ENCODE measurements at places on chromosomes 4 and X. TPM values are rescaled to one million over a fixed set of nuclear protein-coding genes. Genes with fewer than 3 reads are reported as not detected.

Gene ESX1
- not detected for total RNA-seq

Gene SLC38A5
- 3.7 TPM for total RNA-seq

Gene VMA21
- 30.7 TPM for total RNA-seq

DNA sequence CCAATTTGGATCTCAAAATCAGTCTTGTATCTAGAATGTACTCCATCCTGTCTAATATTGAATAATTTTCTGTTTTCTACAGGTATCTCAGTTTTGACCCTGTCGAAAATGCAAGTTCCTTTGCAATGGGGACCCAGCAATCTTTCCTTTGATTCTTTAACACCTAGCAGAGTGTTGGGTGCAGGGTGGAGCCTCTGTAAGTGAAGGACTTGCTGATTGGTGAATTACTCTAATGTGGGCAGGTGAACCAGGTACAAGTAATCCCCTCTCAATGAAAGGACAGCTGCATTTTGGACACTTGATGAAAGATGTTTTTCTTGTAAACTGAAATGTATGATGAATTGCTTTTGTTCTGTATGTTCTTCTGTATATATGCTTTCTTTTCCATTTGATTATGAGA is 54.9 kb downstream of the NWD2 start:
- DNase-seq: no peak

GRCh38 chr4:139969635-139970266 is 184.2 kb downstream of the MAML3 start:
- DNase-seq: no peak

- no peak for DNase-seq
Observed at GRCh38 chrX:123230798-123231197, 46.7 kb downstream of the GRIA3 start.

- no peak for DNase-seq
Observed at GRCh38 chr4:30056016-30056766, 664.0 kb upstream of the PCDH7 start.

DNA sequence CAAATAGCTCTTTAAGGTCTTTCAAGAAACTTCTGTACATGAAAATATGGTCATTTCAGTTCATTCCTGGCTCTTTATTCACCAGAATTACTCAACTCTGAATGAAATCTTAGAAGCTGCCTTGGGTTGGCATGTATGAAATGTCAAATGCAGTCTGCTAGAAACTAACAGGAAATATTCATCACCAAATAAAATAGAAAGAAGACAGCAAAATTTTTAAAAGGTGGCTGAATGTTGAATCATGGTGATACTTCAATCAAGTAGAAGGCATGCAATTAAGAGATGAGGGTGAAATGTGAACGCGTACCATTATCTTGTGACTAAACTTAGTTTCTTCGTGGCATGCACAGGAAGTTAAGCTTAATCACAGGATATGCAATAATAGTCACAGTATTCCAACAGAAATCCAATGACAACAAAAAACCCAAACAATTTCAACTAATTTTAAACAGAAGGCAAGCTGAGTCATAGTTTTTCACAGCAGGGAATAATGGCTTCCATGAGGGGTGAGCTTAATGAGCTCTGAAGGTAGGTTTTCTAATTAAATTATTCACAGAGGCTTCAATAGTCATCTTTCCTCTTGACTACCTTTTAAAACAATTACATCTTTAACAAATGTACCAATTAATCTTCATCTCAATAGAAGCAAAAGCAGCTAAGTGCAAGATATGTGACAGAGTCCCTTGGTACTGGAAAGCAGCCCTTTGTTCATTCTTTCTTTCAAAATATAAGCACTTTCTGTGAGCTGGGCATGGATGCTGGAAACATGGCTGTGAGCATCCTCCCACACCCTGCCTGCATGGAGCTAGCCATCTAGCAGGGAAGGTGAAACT is 44.5 kb downstream of the SCFD2 start:
- DNase-seq: no peak

DNA sequence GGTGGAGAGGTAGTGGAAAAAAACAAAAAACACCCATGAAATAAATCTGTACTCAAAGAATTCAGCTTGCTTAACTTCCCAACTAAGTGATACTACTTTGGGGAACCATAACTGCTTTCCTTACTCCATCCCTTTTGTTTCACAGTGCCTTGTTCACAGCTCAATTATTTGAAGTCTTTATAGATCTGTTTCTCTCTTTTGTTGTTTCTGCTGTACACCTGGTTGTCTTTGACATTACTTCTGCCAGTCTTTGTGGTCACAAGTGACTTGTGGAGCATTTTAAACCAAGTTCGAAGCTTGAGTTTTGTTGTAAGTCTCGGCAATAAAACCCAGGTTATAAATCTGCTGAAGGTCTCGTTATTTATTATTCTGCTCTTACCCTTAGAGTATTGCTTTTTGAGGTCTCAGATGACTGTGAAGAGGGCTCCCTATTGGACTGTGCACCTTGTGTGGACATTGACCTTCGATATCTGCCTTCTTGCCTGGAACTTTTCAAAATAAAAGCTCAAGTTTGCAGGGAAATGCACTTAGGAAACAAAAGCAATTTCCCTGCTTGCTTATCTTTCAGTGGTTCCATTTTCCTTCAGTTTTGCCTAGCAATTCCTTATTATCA is 59.8 kb downstream of the ANK2 start:
- no peak for DNase-seq

- DNase-seq: no peak
Observed at GRCh38 chr4:124067046-124067445, 645.5 kb downstream of the ANKRD50 start.

DNA sequence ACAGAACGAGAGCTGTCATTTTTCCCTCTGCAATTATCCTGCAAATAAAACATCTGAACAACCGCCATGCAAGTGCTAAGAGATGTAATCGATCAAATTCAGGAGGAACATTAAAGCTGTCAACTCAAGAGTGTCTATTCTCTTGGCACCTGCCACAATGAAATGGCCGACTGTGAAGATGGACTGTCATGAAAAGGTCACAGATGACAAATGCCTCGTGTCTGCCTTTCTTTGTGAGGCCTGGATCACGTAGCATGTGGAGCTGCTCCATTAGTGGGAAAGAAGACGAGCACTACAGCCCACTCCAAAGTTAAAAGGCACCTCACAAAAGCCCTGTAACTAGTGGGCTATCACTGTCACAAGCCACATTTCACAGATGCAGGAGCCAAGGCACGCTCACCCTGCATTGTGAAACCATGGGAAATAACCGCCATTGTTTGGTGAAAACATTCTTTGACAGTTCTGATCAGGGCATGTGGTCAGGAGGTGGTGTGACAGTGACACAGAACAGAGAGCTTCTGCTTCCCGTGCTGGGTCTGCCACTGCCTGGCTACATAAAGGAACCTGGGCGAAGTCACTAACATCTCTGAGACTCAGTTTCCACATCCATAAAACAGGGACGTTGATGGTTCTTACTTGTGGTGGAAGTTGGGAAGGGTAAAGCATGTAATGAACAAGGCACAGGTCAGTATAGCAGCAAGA is 98.9 kb downstream of the EVC2 start:
- no peak for DNase-seq

Gene NR3C2
- 35.4 TPM for total RNA-seq

Gene PALLD
- 221 TPM for total RNA-seq

DNA sequence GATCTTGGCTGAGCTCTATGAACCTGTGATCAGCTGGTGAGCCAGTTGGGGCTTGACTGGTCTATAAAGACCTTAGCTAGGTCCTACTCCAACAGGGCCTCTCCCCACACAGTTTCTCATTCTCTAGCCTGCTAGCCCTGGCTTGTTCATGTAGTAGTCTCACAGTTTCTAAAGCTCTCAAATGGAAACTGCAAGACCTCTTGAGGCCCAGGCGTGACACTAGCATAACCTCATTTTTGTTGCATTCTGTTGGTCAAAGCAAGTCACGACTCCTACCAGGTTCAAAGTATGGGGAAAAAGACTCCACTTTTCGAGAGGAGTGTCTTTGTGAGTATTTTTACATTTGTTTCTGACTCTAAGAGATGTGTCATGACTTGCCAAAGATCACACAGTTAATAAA is 50.9 kb downstream of the CEP44 start:
- no peak for DNase-seq

GRCh38 chr4:152394791-152395190 is 141.1 kb downstream of the FBXW7 start:
- no peak for DNase-seq

- DNase-seq: no peak
Observed at GRCh38 chr4:75345423-75345822, 168.8 kb downstream of the RCHY1 start.

- DNase-seq: no peak
Observed at GRCh38 chr4:150990250-150990649, 24.8 kb downstream of the LRBA start.

GRCh38 chr4:73452953-73453700 is 17.1 kb downstream of the AFP start:
- DNase-seq: no peak

Gene ABLIM2
- 44.2 TPM for total RNA-seq

GRCh38 chrX:53584891-53585290 is 101.6 kb downstream of the HUWE1 start:
- DNase-seq: no peak

DNA sequence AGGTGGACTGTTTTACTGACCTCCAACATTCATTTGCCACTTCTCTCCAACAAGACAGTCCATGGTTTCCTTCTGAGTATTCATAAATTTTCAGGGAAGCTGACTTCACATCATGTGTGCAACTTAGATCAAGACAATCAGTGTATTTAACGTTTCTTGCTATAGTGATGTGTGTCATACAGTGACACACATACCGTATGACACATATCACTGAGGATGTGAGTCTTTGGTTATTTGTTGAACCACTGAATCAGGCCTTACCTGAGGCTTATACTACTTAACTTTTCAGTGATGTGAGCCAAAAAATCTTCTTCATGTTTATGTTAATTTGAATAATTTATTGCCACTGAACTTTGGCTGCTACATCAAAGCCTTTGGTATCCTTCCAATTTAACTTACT is 166.8 kb downstream of the BMPR1B start:
- no peak for DNase-seq
